Left cardiac atrium (tissue), 4 donors: ENCODE measurements at places on chromosomes 6 and 20.

DNA sequence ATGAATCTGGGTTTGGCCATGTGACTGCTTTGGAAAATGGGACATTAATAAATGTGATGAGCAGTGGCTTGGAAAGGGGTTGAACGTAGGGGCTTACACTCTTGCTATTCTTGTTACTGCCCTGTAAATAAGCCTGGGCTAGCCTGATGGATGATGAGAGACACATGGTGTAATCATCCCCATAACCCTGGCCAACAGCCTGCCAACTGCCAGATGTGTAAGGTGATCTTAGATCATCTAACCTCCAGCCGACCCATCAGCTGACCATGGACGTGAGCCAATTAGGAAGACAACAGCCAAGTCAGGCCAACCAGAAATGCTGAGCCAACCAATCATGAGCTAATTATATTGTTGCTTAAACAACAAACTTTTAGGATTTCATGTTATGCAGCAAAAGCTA is 25.2 kb downstream of the FBXO30 start:
- peak; percentile 21 for DNase-seq

DNA sequence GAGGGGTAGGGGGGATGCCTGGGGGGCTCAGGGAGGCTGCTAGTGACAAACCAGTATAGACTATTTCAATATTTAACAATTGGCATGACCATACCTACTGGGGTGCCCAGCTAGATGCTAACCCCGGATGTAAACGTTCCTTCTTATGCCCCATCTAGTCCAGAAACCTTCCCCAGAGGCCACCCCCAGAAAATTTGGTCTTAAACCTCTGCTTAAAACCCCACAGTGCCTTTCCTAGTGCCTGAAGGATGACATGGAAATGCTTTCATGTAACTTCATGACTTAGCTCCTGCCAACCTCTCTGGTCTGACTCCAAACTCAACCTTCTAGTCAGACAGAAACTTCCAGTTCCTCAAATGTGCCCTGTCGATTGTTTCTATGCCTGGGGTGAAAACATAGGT is 52.0 kb downstream of the JPH2 start:
- no peak for DNase-seq

DNA sequence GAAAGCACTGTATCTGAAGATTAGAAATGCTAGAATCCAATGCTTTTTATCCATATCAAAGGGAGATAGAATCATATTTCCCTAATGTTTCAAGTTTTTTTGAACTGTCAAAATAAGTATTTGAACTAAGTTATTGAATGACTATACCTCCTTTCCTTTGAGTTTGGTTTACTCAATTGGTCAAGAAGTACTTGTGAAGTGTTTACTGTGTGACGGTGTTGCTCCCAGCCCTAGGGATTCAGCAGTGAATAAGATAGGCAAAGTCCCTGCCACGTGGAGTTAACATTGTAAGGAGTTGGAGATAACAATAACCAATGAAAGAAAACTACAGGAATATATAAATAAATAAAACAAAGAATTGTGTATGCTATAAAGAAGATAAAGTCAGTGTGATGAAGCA is 535.9 kb downstream of the FRK start:
- DNase-seq, result no peak

DNA sequence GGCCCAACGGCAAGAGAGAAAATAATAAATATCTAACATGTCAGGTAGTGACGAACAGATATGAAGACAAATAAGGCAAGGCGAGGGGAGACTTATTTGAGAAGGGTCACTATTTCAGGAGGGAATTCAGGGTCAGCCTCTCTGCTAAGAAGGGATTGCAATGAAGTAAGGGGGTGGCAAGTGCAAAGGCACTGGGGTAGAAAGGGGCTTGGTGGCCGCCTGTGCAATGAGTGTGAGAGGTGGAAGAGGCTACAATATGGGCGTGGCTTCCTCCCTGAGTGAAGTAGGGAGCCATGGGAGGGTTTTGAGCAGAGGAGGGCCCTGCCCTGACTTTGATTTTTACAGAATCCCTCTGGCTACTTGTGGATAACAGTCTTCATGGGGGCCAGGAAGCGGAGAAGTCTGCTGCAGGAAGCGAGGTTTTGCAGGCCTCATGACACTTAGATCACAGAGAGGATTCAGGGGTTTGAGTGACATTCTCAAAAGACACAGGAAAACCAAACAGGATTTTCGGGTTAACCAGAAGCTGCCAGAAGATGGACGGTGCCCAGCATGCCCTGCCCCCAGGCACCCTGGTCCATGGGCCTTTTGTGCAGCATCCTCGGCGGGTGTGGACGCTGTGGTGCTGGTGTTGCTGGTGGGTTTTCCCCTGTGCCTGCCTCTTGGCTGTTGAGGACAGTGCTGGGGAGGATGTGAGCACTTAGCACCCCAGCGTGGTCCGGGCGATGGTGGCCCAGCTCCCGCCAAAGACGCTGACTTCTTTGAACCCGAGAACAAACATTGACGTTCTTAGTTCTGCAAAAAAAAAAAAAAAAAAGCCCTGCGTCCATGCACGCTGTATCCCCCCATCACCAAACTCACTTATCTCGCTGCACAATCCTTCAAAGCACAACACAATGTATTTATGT is 124.2 kb upstream of the PTPN1 start:
- DNase-seq, result no peak

DNA sequence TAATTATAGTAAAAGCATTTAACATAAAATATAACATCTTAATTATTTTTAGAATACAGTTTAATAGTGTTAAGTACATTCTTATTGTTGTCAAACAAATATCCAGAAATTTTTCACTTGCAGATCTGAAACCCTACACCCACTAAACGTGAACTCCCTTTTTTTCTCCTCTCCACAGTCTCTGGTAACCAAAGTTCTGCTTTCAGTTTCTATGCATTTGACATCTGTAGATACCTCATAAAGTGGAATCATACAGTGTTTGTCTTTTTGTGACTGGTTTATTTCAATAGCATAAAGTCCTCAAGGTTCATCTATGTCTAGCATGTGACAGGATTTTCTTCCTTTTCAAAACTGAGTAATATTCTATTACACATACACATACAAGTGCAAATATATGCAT is 286.3 kb downstream of the BTBD3 start:
- DNase-seq, result no peak

- DNase-seq, result no peak
Measured at GRCh38 chr6:91654357-91654756, 1067.5 kb upstream of the MAP3K7 start.

DNA sequence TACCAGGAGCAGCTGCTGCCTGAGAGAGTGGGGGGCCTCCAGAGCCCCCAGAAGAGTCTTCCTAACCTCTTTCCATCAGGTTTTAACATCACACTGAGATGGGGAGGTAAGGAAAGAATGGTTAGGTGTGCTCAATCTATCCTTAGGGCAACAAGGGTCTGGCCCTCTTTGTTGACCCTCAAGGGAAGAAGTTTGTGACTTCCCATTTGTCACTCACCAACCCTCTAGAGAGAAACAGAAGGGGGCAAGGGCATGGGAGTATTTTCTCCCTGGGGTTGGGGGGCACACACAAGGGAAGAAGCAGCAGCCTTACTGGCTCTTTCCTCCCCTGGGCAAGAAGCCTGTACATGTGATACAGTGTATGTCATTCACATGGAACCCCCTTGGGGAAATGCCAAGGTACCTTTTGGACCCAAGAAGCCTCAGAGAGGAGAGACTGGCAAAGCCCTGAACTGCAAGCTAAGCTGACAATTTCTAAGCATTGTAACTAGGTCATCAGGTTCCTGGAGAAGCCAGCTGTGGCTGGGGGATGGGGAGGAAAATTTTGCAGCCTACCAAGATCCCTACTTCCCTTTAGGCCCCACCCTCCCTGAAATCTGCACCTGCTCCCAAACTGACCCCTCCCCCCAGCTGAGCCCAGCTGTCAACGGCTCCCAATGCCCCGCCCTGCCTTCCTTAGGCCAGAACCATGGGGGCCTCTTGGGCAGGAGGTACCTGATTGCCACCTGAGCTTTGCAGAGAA is 14.5 kb downstream of the BCL2L1 start:
- DNase-seq, result peak; percentile 41

DNA sequence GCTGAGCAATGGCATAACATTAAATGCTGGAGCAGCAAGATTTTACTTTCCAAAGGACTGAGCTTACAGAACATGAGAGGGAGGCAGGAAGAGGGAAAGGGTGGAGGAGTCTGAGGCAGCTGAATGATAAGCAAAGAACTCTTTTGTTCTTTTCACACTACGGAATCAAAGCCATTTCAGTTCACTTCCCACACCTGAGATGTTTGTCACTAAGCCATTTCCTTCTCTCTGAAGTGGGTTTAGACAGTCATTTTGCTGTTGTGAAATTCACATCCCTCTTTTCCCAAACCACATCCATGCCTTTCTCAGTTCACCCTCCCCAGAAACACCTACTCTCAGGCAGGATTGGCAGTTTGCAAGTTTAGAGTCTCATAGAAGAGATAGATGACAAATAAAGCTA is 267.9 kb downstream of the ADGRG6 start:
- no peak for DNase-seq

GRCh38 chr20:50582591-50583234 is 72.5 kb downstream of the PTPN1 start:
- DNase-seq, result peak; percentile 19

GRCh38 chr20:43550456-43550855 is 8.4 kb upstream of the SGK2 start:
- no peak for DNase-seq

GRCh38 chr6:166306378-166307081 is 1.7 kb downstream of the PRR18 start:
- no peak for DNase-seq

DNA sequence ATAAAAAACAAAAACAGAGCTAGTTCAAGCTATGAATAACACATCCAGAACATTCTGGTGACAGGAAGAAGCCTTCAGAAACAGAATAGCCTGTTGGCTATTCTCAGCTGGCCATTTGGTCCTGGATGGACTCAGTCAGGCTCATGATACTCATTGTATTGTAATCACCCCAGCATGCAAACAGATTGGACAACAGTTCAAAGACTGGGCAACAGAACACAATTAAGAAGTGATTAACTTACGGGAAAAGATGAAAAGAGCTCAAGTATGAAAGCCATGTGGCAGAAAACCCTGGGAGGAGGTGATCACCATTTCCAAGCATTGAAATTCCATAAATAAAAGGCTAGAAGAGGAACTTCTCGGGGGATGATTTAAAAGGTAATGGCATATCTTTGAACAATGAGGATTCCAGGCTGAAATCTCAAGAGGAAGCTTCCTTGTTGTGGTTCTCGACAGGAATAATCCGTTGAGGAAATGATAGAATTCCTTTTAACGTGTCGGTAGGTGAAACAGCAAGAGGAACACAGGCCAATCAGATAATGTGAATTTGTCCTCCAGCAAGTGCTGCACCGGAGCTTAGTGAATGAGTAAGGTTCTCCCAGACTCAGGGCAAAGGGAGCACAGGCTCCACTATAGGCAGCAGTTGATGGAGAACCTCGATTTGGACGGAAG is 172.4 kb downstream of the BCAS1 start:
- DNase-seq, result no peak

- DNase-seq, result no peak
Measured at GRCh38 chr20:4012589-4012988, 2.8 kb downstream of the RNF24 start.

DNA sequence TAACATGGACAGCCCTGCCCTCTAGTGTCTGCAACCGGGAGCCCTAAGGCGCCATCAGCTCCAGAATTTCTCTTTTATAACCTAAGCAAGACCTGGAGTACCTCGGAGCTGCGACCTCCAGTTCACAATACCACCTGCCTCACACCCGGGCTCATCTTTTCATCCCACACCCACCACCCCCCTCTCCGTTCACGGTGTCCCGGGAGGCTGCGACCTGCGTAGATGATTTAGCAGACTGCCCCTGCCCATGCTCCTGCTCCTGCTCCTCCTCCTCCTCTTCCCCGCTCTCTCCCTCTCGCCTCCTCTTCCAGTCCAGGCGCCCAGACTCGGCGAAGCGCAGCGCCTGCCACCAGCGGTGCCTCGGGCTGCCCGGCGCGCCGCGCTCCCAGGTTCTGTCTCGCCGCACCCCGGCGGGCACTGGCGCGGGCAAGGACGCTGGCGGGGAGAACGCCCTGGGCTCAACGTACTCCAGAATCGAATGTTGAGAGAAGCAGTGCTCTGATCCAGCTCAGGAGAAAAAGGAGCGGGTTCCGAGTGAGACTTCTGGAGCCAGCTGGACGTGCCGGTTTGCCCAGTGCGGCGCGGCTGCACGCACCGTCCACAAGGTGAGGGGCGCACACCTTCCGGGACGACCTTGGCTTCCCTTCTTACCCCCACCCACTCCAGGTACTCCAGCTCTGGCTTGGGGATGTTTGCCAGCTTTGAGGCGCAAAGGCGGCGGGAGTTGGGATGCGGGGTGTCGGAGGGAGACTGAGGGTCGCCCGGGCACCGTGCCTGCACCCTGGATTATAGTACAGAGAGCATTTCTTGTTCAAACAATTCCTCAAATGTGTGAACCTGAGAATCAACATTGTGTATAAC is at the start of gene HTR1E:
TSS of gene HTR1E (plus strand) at position 310 of the 861 bp plus-strand sequence. CDS start 77,807 bp downstream, outside the sequence.
- DNase-seq, result peak; percentile 22

- DNase-seq, result no peak
Measured at GRCh38 chr6:722608-723007, 29.7 kb upstream of the EXOC2 start.

DNA sequence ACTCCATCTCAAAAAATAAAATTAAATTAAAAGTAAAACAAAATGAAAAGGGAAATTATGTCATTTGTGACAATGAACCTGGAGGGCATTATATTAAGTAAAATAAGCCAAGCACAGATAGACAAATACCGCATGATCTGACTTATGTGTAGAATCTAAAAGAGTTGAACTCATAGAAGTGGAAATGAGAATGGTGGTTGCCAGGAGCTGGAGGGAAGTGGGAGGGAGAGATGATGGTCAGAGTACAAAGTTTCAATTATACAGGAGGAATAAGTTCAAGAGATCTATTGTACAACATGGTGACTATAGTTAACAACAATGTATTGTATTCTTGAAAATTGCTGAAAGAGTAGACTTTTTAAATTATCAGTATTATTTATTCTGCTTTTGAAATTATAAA is 183.4 kb downstream of the ID4 start:
- DNase-seq, result no peak

- no peak for DNase-seq
Measured at GRCh38 chr6:91149246-91149955, 562.5 kb upstream of the MAP3K7 start.

DNA sequence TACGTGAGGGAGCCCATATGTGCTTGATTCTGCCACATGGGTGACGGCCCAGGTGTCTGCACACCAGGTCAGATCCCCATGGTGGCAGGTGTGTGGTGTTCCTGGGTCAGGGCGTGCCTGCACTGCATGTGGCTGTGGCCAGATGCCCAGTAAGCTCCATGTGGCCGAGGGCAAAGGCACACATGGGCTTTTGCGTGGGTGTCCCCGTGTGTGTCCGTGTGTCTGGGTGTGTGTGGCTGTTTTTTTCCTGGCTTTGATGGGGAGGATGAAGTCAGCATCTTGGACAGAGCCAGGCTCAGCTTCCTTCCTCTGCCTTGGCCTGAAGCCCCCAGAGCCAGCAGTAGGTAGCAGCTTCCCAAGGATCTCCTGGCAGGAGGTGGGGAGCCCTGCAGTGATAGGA is 1.5 kb upstream of the TNXB start:
- peak; percentile 63 for DNase-seq
